Retina (tissue), 1 donor: ENCODE measurements at places on chromosomes 13 and 19.

DNA sequence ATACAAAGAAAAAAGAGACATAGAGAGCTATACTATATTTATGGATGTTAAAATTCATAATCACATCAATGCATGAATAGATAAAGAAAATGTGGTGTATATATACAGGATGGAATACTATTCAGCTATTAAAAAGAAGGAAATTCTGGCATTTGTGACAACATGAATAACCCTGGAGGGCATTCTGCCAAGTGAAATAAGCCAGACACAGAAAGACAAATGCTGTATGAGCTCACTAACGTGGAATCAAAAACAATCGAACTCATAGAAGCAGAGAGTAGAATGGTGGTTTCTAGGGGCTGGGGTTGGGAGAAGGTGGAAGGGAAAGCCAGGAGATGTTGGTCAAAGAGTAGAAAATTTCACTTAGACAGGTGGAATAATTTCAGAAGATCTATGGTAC is 24.0 kb downstream of the UTP14C start:
- no peak for DNase-seq

DNA sequence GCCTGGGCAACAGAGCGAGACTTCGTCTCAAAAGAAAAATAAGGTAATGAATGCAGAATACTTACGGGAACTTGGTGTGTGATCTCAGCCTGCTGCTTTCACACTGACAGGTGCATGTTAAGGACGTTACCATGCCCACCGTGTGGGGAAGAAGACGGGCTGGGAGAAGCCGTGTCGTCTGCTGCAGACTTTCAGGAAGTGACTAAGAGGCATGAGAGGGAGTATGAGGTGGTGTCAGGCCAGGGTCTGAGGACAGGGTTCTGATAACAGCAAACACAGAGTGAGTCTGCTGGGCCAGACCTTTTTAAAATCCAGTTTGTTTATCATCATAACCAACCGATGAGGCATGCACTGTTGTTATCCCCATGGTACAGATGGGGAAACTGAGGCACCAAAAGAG is 13.6 kb upstream of the GALP start:
- no peak for DNase-seq

DNA sequence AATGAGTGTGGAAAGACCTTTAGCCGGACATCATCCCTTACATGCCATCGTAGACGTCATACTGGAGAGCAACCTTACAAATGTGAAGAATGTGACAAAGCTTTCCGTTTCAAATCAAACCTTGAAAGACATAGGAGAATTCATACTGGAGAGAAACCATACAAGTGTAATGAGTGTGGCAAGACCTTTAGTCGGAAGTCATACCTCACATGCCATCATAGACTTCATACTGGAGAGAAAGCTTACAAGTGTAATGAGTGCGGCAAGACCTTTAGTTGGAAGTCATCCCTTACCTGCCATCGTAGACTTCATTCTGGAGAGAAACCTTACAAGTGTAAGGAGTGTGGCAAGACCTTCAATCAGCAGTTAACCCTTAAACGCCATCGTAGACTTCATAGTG is 11.7 kb upstream of the ZNF813 start:
- no peak for DNase-seq

GRCh38 chr13:108860418-108860817 is 231.0 kb downstream of the MYO16 start:
- DNase-seq = no peak

GRCh38 chr13:75353781-75354193 is 128.2 kb downstream of the TBC1D4 start:
- DNase-seq = no peak

GRCh38 chr13:45368005-45368404 is 27.0 kb upstream of the TPT1 start:
- DNase-seq = no peak

- DNase-seq = no peak
Observed at GRCh38 chr19:17118957-17119356, 43.4 kb downstream of the MYO9B start.

DNA sequence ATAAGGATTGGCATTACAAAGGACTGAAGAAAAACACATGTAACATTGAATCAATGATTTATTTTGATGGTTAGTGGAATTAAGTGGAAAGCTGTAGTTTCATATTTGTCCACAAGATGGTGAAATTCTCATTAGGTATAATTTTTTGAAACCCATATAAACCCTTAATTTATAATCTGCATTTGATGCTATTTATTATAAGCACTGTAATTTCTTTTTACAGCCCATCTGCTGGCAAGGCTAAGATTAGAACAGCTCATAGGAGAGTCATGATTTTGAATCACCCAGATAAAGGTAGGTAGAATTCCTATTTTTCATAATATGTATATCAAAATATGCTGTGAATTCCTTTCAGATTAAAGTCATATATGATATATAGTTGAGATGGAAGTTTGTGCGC is 62.2 kb downstream of the DNAJC15 start:
- no peak for DNase-seq

DNA sequence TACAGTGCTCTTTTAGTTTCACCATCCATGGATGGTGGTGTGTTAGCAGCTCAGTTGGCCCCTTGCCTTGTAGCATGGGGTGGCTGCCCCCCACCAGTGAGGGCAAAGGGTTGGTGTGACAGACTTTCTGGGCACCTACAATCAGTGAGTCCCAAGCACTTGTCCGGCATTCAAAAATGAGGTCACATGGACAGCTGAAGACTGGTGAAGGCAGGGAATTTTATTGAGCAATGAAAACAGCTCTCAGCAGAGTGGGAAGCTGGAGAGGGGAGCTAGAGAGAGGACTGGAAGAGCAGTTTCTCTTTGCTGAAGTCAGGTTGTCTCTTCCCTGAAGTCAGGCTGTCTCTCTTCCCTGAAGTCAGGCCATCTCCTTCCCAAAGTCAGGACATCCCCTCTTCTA is 1053.2 kb downstream of the SLITRK1 start:
- DNase-seq = no peak

- no peak for DNase-seq
Observed at GRCh38 chr13:85286081-85286480, 513.1 kb downstream of the SLITRK6 start.

GRCh38 chr13:105627270-105627669 is 908.2 kb downstream of the EFNB2 start:
- DNase-seq = no peak

DNA sequence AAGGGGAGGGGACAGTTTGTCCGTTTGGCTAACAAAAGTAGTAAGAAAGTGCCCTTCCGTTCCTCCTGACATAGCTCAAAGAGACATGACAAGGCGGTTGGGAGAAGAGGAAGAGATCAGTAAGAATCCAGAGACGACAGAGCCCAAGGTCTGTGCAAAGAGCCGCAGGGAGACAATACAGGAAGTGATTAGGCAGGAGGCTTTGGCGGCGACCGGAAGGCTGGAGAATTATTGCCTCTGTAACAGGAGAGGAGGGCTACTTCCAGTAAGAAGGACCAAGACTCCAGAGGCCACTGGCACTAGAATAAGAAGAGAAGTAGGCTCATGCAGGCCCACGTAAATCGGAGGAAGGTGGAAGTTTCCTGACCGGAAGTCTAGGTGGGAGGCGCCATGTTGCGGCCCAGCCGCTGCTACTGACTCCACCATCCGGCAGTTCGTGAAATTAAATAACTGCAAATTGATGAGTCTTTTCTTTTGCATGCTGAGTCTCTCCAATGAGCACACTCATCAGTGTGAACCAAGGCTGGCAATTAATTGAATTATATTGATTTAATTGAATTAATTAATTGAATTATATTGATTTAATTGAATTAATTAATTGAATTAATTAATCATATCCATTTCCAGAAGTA is 9.9 kb downstream of the RFX2 start:
- DNase-seq = no peak

GRCh38 chr13:49874430-49874829 is 61.7 kb downstream of the SPRYD7 start:
- no peak for DNase-seq

- DNase-seq = no peak
Observed at GRCh38 chr13:79491715-79492114, 10.8 kb downstream of the NDFIP2 start.

DNA sequence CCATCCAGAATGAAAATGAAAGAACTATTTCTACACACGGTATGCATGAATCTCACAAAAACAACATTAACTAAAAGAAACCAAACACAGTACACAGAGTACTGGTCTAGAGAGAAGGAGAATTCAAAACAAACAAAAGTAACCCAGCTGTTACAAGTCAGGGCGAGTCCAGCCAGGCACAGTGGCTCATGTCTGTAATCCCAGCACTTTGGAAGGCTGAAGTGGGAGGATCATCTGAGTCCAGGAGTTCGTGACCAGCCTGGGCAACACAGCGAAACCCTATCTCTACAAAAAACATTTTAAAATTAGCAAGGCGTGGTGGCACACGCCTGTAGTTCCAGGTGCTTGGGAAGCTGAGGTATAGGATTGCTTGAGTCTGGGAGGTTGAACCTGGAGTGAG is 1.7 kb upstream of the PSMC4 start:
- DNase-seq = no peak

DNA sequence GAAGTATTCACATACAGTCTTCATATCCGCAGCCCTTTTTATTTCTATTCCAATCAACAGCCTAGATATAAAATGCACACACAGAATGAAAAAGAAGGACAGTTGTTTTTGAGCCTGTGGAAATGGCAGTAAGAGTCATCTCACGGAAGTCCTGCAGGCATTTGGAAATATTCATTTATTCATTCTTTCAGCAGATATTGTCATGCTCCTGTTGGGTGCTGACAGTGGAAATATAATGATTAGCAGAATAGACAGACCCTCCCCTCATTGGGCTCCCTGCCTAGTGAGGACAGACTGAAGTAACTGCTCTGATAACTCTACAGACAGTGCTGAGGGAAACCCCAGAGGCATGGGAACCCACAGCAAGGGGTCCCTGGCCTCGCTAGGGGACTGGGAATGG is 392.3 kb downstream of the FOXO1 start:
- no peak for DNase-seq

DNA sequence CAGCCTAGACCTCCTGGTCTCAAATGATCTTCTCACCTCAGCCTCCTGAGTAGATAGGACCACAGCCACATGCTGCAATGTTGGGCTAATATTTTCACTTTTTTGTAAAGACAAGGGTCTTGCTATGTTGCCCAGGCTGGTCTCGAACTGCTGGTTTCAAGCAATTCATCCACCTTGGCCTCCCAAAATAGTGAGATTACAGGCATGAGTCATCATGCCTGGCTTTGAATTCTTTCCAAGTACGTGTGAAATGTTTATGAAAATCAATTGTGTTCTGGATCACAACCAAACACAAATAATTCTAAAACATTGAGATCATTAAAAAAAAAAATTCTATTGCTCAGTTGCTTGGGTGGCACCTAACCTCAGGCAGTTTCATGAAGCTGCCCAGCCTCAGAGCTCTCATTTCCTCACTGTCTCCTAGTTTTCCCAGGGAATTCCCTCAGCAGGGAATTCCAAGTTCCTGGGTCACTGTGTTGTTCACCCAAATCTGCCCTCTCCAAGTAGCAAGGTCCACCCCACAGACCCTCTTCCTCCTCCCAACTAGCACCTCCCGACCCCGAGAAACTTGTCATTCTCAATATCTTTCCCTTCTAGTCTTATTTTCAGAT is 44.8 kb downstream of the ING1 start:
- no peak for DNase-seq

DNA sequence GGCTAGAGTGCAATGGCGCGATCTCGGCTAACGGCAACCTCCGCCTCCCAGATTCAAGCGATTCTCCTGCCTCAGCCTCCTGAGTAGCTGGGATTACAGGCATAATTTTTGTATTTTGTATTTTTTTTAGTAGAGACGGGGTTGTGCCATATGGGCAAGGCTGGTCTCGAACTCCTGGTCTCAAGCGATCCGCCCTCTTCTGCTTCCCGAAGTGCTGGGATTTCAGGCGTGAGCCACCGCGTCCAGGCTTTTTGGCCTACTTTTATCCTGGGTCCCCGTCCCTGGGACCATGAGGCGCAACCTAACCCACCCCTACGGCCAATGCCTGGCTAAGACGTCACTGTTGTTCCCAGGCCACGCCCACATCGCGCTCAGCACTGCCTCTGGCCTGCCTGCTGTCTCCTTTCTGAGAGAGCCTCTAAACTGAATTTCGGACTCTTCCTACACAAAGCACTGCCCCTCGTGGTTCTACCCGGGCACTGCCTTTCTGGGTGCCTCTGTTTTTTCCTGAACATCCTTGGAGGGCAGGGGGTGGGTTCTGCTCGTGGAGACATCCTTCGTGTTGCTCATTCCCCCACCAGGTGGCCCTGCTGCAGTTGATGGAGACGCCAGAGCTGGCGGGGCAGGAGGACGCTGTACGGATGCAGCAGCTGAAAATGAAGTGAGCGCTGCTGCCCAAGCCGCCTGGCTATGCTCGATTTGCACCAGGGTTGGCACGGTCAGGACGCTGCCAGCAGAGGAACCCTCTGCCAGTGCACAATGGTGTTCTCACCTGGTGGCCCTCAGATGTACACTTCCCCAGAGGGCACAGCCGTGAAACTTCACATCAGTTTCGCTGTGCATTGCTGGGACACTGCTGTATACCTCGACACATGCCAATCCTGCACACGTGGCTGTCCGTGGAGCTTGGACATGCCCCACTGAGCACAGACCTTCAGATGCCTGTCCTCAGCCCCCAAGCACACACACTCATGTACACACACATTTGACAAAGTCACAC is 2.0 kb downstream of the REX1BD start:
- peak; percentile 93 for DNase-seq

DNA sequence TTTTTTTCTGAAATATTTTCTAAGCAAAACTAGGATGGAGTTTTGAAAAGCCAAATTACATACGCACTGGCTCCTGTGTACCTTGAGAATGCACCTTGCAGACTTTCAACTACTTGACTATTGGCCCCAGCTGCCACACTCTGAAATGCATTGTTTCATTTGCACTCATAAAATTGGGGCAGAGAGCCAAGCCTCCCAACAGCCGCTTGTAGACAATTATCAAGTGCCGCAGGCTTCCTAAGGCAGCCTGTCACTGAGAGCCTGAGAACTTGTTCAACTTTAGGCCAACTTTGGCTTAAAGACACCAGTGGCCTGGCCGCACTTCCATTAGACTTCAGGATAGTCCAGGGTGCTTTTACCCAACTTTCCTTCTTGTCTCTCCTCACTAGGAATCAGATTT is 115.7 kb upstream of the STARD13 start:
- no peak for DNase-seq

DNA sequence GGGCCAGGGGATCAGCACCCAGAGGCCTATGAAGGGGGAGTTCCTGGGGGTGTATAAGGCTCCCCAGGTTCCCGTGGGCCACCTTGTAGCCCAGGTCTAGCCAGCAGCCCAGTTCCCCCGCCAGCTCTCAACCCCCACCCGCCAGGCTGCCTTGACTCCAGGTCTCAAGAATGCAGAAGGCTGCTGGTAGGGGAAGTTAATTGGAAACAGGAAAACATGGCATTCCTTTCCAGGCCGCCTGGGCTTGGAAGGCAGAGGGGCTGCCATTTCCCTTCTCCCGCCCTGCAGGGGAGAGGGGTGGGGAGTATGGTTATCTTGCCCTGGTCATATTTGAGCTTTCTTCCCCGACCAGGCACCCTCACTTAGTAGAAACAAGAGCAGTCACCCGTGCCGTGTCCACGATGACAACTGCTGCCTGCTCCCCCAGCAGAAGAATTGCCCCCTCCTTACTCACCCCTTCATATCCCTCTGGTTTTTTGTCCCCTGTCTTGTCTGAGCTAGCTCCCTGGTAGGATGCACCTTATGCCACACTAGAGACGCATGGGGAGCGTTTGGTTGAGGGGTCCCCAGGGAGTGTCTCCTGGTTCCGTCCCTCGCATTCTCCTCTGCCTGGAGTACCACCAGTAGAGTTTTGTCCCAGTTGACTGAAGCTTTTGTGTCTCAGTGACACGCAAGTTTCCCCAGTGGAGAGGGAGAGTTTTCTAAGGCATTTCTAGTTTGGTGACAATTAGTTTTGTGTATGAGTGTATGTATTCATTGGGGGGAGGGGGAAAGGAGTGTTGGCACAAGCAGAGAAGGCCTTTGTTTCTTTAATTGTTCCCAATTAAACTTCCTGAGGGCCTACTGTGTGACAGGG is 4.5 kb downstream of the BICRA start:
- DNase-seq = peak; percentile 73

- no peak for DNase-seq
Observed at GRCh38 chr13:92681239-92681638, 545.4 kb upstream of the GPC6 start.
